ENCODE measurements at places on chromosomes 6 and 20.

DNA sequence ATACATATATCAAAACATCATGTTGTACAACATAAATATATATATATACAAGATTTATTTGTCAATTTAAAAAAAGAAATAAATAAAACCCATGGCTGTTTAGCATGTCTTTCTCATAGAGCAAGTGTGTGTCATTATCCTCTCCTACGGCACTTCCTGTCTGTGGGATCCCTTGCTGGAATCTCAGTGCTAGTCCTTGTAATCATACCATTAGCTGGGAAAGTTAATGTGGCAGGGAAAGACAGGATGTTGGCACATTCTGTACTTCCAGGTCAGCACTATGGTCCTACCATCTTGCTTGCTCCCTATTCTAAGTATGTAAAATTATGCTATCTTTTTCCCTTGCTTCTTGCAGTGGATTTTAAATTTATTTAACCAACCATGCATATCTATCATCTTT lies 9.5 kb upstream of the SLC17A3 start:
- DNase-seq, result no peak

DNA sequence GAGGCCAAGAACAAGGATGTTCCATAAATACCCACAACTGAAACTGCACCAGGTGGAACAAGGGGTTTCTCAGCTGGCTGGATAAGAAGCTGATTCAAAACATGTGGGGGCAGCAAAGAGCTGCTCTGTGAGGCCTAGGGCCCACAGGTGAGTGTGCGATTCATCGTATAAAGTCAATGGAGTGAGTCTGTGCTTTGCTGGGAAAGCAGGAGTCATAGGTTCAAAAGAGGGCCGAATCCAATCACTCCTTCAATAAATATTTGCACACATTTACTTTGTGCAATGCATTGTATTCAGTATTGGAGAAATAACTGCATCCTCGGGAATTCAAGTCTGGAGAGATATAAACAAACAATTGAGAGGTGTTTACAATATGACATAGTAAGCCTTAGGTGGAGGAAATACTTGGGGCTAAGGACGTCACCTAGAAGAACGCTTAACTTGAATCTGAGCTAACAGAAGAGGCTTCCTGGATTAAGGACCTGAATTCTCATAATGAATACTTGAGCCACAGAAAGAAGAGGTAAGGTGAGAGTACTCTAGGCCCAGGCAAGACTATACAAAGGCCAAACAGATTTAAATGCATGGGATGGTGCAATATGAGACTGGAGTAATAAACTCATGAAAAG lies 83.7 kb upstream of the TMEM30A start:
- DNase-seq, result no peak

GRCh38 chr6:18493382-18493891 lies 106.3 kb downstream of the RNF144B start:
- DNase-seq, result no peak

- DNase-seq, result no peak
Measured at GRCh38 chr6:32317541-32317940, 54.2 kb downstream of the TSBP1 start.

GRCh38 chr6:149128489-149129145 lies 188.9 kb upstream of the TAB2 start:
- DNase-seq, result no peak

DNA sequence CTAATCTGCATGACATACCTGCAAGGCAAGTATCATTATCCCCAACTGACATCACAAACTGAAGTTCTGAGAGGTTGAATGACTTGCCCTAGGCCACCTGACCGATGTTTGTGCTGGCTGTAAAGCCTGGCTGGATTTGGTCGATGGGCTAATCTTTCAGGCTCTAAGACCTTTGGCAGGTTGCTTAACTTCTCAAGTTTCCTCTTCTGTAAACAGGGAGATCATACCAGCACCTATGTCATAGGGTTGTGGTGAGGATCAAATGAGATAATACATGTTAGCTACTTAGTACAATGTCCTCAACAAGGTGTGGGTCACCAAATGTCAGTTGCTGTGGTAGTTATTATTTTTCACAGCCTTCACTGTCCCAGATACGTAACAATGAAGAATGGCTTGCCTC lies 14.2 kb downstream of the ANKRD66 start:
- no peak for DNase-seq

- no peak for DNase-seq
Measured at GRCh38 chr6:136405420-136406029, 115.9 kb upstream of the BCLAF1 start.

DNA sequence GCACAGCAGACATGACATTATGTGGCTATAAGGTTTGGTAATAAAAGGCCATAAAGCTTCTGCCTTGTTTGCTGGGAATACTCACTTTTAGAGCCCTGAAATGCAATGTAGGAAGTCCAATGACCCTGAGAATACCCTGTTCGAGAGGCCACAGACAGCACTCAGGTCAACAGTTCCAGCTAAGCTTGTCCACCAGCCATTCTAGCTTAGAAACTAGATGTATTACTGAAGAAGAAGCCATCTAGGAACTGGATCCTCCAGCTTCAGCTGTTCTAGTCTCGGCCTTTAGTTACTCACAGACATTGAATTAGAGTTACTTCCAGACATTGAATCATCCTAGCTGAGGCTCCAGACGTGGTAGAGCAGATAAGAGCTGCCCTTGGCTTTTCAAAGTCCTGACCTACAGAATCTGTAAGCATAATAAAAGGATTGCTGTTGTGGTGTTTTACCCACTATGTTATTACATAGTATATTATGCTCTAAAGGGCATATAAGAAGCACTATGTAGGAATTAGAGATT lies 84.9 kb downstream of the MMS22L start:
- no peak for DNase-seq

DNA sequence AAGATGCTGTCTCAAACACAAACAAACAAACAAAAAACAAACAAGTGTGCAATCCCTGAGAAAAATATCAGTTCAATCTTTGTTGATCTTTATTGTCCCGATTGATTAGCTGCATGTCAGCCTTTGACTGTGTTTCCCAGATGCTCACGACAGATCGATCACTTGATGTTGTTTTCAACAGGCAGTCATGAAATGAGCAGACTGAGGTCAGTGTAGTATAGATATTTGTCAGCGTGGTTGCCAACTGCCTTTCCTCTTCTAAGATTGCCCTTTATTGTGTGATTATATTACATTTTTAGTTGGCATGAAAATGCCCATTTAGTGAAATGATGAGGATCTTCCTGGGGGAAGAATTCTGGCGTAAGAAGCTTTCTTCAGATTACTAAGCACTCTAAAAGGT lies 25.6 kb downstream of the UTRN start:
- DNase-seq, result no peak

DNA sequence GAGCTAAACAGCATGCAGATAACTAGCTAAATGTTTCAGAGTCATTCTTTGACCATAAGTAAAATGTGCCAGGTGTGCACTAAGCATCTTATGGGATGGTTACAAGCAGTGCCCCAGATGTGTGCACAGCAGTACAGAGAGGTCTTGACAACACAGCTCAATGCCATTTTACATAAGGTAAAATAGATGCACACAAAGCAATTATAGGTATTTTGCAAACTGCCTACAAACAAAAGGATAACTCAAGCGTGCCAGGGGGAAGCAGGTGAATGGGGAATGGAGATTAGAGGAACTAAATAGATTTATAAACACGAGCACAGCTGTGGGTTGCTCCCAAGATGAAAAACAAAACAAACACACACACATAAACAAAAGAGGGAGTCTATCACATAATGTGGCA lies 64.8 kb downstream of the SLC2A10 start:
- no peak for DNase-seq
